ENCODE measurements at places on chromosomes 4 and X.

GRCh38 chrX:10017872-10018271 is 50.7 kb downstream of the CLDN34 start:
- DNase-seq: no peak

DNA sequence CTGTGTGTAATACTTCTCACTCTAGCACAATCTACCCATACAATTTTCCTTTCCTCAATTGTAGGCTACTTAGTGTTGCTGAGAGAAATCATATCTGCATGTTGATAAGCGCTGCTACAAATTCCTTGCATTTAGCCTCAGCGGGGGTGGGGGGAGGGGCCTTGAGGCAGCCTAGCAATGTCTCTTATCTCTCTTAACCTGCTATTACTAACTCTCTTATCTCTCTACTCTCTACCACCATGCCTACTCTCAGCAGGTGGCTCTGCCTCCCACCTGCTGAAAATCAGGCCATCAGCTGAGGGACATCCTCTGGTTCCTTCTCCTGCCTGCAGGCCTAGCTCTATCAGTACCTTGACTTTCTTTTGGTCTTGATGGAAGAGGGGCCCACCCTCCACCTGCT is 98.9 kb downstream of the GPR82 start:
- no peak for DNase-seq

DNA sequence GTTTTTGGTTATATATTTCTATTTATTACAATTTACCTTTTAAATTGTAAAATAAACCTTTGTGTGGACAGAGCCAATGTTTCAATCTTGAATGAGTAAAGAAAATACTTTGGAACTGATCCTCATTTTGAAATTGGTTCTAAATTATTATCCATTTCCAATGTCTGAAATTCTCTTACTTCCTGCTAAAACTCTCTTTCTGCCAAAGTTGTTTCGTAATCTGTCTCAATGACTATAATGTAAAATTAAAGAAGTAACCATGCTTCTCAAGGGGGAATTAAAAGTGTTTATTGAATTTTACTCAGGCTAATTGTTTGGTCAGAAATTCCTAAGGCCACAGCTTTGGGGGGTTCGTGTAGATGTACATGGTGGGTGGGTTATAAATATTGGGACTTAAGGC is 34.8 kb downstream of the YIPF6 start:
- DNase-seq: no peak

GRCh38 chrX:69102612-69103194 is 62.5 kb downstream of the PJA1 start:
- no peak for DNase-seq

DNA sequence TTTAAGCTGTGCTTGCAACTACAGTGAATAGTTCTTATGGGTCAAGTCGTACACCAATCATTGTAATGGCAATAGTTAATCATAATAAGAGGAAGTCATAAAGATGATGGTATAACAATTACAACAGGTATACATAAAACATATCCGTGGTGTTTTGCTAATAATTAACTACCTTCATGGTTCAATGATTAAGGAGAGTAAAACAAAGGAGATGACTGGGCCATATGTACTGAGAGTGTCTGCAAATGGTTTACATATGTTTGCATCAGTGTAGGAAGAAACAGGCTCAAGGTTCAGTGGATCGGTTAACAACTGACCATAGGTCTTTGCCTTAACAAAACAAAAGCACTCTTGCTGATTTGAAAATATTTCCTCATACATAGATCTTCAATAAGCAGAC is 253.0 kb downstream of the COX7B2 start:
- DNase-seq: no peak

DNA sequence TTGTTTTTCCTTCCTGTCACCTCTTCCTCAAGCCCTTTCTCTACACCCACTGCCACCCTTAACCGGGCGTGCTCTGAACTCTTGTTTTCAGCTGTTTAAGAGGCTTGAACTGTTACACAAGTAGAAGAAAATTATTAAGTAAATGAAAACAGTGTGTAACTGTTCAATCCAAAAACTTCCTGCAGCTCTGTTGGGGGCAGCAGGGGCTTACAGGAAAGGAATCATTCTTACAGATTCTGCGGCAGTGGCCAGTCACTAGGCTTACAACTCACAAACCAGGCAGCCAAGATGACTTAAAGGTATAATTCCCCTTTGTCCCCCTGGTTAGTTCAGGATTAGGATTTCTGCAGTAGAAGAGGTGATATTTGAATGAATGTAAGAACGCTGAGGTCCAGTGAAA is 70.2 kb upstream of the ETNPPL start:
- DNase-seq: no peak

Data from CD14-positive monocyte (primary cell).